ENCODE measurements at places on chromosomes 3 and 15. TPM values are rescaled to one million over a fixed set of nuclear protein-coding genes. Genes with fewer than 3 reads are reported as not detected.

Gene GOLGA6B
- not detected for polyA plus RNA-seq

Gene CDCP1
- polyA plus RNA-seq: 0.34 TPM

- no peak for DNase-seq
Measured at GRCh38 chr3:126056088-126056487, 27.8 kb downstream of the SLC41A3 start.

- no peak for DNase-seq
Measured at GRCh38 chr15:64894395-64895056, 17.2 kb upstream of the ANKDD1A start.

Gene RNF168
- polyA plus RNA-seq: 9.6 TPM

DNA sequence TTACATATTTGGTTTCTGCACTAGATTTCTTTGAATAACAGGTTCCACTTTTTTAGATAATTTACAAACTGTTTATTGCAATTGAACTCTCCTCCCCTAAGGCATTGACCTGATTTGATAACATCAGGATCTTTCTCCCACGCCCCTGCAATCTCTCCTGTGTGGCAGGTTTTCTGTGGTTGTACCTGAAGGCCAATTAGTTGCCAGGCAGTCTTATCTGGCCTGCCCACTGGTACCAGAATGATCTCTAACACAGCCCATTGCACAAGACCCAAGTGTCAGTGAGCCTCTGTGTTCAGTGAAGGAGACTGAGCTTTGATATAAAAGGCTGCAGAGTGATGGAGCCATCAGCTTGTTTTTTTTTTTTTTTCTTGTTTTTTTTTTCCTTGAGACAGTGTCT lies 3.3 kb downstream of the ACAD9 start:
- DNase-seq: no peak

DNA sequence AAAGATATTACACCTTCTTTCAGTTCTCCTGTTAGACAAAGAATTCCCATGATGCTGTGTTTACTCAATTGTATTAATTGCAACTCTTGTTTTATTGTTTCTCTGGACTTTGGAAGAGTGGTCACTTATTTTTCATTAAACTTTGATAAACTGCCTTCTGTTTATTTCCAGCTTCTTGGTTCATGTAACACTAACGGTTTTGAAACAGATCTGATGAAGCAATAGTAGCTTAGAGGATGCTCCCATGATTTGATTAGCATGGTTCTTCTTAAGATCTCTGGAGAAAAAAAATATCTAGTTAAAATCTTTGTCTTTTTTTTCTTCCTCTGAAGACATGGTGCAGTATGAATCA lies 90.1 kb downstream of the FNDC3B start:
- DNase-seq: no peak

DNA sequence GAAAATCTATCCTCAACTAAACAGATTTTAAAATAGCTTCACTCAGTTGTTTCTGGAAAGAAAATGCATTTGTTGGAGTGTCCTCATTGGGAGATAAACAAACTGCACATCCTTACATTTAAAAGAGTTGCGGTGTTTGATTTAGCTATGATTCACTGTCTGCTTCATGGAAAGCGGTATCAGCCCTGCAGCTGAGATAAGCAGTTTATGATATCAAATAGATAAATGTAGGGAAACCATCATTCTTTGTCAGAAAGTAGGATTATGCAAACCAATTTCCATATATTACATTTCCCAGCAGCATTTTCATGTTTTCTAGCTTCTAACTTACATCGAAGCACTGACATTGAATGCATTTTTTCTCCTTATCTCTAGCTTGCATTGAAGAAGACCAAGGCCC lies 698.9 kb downstream of the DIPK2A start:
- no peak for DNase-seq

DNA sequence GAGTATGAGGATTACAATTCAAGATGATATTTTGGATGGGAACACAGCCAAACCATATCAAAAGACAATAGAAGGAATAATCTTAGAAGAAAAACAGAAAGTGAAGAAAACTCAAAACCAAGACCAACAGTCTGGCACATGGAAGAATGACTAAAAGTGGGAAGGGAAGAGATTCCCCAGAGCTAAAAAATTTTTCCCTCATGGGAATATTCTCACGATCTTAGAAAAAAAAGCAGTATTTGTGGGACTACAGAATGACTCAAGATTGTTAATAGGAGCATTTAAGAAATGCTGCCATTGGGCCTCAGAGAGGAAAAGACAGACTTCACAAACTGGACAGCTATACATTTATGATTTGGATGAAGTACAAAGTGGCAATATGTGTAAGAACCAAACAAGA lies 18.3 kb downstream of the OSTN start:
- no peak for DNase-seq

Gene CFAP20DC
- 1.2 TPM for polyA plus RNA-seq

GRCh38 chr3:100880072-100880471 lies 113.1 kb downstream of the ABI3BP start:
- DNase-seq: peak; percentile 65

Gene ZDHHC19
- polyA plus RNA-seq: 0.27 TPM
